Mesothelial cell of epicardium (in vitro differentiated cells): ENCODE measurements at places on chromosomes 12 and 14.

DNA sequence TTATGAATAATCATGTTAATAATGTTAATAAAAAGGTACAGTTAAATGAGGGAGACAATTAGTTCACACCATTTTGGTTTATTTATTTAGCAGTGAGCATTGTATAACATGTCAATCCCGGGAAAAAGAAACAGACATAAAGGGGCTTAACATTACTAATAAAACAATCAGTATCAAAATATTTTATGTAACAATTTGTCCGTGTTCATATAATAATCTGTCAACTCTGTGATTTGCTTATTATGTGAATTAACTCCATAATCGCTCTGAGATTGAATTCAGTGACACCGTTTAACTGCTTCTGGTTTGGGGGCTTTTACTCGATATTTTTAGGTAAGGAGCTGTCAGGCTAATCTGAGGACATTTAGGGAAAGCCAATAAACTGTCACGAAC lies 95.8 kb upstream of the HMGA2 start:
- H3K27ac ChIP-seq = peak overlapping the region; percentile 31
- DNase-seq = no peak
- H3K36me3 ChIP-seq = no peaks in the 10 kb centered on the region
- peak overlapping the region; percentile 75 for H3K4me3 ChIP-seq
- H3K27me3 ChIP-seq = peaks cover 5% of the 10 kb centered on the region

GRCh38 chr14:71996610-71997009 lies 64.4 kb downstream of the RGS6 start:
- H3K4me1 ChIP-seq = no peaks in the 10 kb centered on the region
- H3K27me3 ChIP-seq = no peaks in the 10 kb centered on the region
- H3K36me3 ChIP-seq = no peaks in the 10 kb centered on the region

DNA sequence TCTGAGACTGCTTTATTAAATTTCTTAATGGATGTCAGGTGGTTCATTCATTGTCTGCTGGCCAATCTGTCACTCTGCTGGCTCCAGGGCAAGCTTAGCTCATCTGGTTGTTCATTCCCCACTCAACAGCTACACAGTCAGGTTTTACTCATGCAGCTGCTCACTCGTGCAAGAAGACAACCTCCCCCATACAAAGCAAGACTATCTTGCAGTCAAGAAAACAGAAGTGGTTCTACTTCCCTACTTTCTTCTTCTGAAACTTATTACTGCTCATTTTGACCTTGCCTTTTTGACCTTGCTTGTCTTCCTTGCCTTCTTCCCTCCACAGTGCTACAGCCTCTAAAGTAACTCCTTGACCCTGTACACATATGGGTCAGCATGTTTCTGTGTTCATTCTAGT lies 277.9 kb downstream of the SSPN start:
- no peak for DNase-seq
- H3K27me3 ChIP-seq = no peaks in the 10 kb centered on the region
- no peak overlapping the region for H3K4me3 ChIP-seq
- peaks cover 48% of the 10 kb centered on the region for H3K36me3 ChIP-seq

DNA sequence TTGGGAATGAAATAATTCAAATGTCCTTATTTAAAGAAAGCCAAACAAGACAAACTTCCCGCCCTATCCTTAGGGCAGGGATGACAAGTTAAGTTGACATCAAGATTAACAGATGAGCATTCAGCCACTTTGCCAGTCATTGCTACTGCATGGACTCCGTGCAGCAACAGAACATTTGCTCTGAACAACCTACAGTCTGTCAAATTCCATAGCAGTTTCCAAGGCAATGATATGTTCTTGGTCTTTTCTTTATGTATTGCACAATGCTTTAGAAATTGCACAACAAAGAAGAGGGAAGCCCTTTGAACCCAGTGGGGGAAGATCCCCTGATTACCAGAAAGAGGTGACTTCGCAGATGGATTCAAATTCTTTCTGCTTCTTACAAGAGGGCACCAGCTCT lies 269.8 kb downstream of the BCAT1 start:
- no peak overlapping the region for H3K4me3 ChIP-seq
- DNase-seq = no peak
- no peak overlapping the region for H3K27ac ChIP-seq
- no peaks in the 10 kb centered on the region for H3K27me3 ChIP-seq
- peaks cover 5% of the 10 kb centered on the region for H3K4me1 ChIP-seq

GRCh38 chr14:24179961-24180796 lies 8.3 kb downstream of the REC8 start:
- H3K27me3 ChIP-seq = no peaks in the 10 kb centered on the region
- H3K36me3 ChIP-seq = peaks cover 22% of the 10 kb centered on the region
- no peak overlapping the region for H3K4me3 ChIP-seq
- no peak for DNase-seq

DNA sequence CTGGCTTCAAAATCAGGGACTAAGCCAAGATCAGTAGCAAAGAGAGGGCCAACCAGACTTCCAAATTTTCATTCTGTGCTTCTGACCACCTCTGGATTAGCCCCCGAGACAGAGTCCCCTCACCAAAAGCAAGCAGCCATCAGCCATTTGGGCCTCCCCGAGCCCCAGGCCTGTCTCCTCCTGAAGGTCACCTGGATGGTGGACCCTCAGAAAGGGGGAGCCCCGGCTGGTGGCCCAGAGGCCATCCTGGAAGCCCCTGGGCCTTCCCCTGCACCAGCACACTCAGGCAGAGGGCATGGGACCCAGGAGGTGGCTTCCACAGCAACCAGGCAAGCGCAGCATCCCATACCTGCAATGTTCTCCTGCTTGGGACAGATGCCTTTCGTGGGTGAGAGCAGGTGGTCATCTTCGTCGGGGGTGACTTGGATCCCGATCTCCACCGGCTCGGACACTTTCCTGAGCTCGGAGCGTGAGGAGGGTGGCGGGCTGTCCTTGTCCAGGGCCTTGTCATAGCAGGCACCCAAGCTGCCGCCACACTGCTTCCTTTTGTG lies 14.8 kb downstream of the BCL11B start:
- H3K36me3 ChIP-seq = no peaks in the 10 kb centered on the region
- no peak overlapping the region for H3K4me3 ChIP-seq
- DNase-seq = no peak
- peak overlapping the region; percentile 96 for H3K27ac ChIP-seq

GRCh38 chr12:4272424-4273272 lies 914 bp upstream of the CCND2 start:
- peaks cover 6% of the 10 kb centered on the region for H3K36me3 ChIP-seq
- H3K27me3 ChIP-seq = peaks cover 17% of the 10 kb centered on the region
- H3K4me1 ChIP-seq = peaks cover 45% of the 10 kb centered on the region
- DNase-seq = peak; percentile 73
- peak overlapping the region; percentile 91 for H3K4me3 ChIP-seq

GRCh38 chr12:118590406-118591150 lies 214.2 kb downstream of the SUDS3 start:
- DNase-seq = no peak
- H3K4me1 ChIP-seq = no peaks in the 10 kb centered on the region
- H3K36me3 ChIP-seq = no peaks in the 10 kb centered on the region
- H3K27ac ChIP-seq = no peak overlapping the region
- peaks cover 1% of the 10 kb centered on the region for H3K27me3 ChIP-seq

GRCh38 chr12:19223695-19224094 lies 94.2 kb downstream of the PLEKHA5 start:
- H3K27ac ChIP-seq = no peak overlapping the region
- H3K4me1 ChIP-seq = peaks cover 18% of the 10 kb centered on the region
- DNase-seq = no peak
- H3K36me3 ChIP-seq = peaks cover 9% of the 10 kb centered on the region

DNA sequence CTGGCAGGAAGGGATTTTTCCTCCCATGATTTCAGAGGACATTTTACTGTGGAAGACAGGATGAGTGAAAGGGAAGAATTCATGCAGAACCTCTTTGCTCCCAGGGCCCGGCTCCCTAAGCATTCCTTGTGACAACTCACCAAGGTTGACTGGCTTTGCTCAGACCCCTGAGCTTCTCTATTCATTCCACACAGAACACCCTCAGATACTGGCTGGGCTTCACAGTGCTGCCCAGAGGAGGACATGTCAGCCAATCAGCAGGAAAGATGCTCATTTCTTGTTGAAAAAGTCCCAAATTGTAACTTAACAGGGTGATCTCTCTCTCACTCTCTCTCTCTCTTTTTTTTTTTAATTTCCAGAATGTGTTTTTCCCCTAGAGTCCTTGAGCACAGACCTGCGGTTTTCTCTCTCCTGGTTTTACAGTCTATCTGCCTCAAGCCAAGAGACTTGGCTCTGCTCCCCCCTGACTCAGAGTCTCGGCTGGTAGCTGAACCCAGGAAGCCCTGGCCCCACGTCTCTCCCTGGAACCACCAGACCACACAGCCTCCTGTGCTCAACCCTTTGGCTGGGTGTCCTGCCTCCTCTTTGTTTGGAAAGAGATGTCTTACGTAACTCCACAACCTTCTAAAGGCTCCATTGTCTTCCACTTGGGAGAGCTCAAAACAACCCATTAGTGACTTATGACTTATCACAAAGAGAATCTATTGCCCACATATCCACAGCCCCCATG lies 43.9 kb downstream of the SSPN start:
- H3K27me3 ChIP-seq = peaks cover 2% of the 10 kb centered on the region
- peaks cover 23% of the 10 kb centered on the region for H3K4me1 ChIP-seq
- H3K36me3 ChIP-seq = no peaks in the 10 kb centered on the region
- H3K27ac ChIP-seq = no peak overlapping the region
- no peak overlapping the region for H3K4me3 ChIP-seq
- no peak for DNase-seq

DNA sequence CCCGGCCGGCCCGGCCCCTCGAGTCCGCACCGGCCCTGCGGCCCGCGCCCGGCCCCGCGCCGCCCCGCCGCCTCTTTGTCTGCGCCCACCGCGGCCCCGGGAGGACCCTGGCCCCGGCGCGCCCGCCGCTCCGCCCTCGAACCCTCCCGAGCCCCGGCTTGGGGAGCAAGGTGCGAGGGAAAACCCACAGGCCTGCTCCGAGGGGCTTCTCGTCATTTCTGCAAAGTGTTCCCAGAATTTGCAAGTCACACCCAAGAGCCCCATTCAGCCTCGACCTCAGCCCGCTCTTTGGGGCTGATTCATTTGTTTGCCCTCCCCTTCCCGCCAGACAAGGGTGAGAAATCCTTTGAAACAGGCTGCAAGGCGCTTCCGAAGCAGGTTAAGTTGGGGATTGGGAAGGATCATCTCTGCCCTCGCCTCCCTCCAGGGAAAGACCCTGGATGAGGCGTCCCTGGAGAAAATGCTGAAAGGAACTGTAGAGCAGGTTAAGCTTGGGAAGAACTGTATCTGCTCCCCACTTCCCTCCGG lies 325 bp upstream of the CLIP1 start:
- no peaks in the 10 kb centered on the region for H3K27me3 ChIP-seq
- peaks cover 28% of the 10 kb centered on the region for H3K4me1 ChIP-seq

DNA sequence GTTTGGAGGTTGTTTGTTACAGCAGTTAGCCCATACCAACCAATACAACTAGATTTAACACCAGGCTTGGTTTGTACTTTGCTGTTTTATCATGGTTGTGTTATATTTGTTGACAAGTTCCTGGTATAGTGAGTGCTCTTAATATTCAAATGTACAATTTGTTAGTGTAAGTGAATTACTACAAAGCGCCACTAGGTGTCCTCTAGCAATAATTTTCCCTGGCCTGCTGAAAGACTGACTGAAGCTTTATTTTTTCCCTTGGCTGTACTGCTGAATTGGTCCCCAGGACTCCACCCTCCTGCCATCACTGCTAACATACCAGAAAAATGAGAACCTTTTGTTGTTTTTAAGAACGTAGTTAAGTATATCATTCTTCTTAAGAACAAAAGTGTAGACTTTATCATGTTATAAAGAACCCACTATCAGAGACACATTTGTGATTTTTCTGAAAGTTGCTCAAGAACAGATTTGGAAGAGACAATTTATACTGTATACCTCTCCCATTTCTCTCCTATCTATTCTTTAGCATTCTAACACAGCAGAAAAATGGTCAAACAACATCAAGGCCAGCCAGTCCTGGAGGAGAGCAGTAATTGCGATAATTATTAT lies 75.3 kb upstream of the FAR2 start:
- peaks cover 20% of the 10 kb centered on the region for H3K4me1 ChIP-seq
- no peak overlapping the region for H3K27ac ChIP-seq
- no peaks in the 10 kb centered on the region for H3K27me3 ChIP-seq
- no peak for DNase-seq

- no peaks in the 10 kb centered on the region for H3K27me3 ChIP-seq
- H3K4me1 ChIP-seq = peaks cover 3% of the 10 kb centered on the region
- DNase-seq = no peak
- H3K27ac ChIP-seq = no peak overlapping the region
Observed at GRCh38 chr14:105469456-105470349, 4.9 kb upstream of the CRIP2 start.

DNA sequence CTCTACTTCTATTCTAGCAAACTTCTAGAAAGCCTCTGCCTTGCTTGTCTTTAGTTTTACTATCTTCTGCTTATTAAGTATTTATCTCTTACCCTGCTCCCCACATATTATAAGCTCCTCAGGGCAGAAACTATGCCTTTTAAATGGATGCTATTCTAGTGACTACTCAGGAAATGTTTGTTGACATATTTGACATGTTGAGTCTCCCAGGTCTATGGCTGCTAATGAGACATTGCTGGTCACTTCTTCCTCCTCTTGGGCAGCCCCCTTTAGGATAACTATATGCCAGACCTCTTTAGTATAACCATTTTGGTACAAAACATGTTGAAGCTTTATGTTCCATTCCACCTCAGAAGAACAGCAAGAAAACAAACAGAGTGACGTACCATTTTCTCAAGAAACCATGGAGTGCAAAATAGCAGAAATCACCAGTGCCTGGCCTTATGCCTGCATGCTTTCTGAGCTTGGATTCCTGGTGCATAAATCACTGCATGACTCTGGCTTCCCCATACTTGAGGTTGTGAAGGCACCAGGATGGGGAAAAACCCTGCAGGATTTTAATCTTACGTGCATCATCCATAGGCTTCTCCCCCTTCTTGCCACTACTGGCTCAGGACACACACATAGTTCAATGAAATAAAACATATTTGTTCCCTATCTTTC lies 202.6 kb downstream of the TMX1 start:
- H3K27me3 ChIP-seq = no peaks in the 10 kb centered on the region
- H3K27ac ChIP-seq = no peak overlapping the region
- peaks cover 16% of the 10 kb centered on the region for H3K4me1 ChIP-seq
- no peak overlapping the region for H3K4me3 ChIP-seq

DNA sequence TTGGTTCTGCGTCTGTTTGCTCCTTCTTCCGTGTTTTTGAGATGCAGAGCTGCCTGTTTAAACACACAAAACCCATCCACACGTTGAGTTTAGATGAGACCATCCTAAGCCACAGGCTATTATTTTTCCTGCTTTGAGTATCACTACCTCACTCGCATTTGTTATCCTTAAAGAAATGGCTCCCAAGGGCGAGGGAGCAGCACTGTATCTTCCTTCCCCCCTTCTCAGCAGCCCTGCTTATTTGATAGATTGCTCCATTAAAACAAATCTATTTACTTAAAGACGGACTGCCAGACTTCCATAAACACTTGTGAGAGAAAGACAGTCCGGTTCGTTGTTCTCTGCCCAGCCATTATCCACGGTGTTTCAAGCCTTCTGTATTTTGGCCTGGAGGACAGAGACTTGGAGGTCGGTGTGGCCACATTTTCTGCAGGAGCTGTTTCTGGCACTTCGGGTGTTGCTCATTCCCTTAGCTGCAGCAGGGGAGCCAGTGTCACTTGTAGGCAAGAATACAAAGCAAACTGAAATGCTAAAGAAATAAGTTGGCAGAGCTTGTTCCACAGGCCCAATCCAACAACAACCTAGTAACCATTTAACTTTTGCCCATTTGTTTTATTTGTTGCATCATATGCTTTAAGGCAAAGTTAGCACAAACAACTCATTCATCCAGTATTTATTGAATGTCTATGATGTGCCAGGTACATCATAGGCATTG lies 275.4 kb downstream of the TTC6 start:
- DNase-seq = no peak
- H3K27ac ChIP-seq = no peak overlapping the region
- peaks cover 6% of the 10 kb centered on the region for H3K27me3 ChIP-seq
- H3K4me1 ChIP-seq = peaks cover 2% of the 10 kb centered on the region
- H3K4me3 ChIP-seq = no peak overlapping the region
- no peaks in the 10 kb centered on the region for H3K36me3 ChIP-seq
